ENCODE measurements at places on chromosomes 2 and 18.
A peak's percentile ranks its signal among the peaks of the same experiment; 100 is the strongest.

DNA sequence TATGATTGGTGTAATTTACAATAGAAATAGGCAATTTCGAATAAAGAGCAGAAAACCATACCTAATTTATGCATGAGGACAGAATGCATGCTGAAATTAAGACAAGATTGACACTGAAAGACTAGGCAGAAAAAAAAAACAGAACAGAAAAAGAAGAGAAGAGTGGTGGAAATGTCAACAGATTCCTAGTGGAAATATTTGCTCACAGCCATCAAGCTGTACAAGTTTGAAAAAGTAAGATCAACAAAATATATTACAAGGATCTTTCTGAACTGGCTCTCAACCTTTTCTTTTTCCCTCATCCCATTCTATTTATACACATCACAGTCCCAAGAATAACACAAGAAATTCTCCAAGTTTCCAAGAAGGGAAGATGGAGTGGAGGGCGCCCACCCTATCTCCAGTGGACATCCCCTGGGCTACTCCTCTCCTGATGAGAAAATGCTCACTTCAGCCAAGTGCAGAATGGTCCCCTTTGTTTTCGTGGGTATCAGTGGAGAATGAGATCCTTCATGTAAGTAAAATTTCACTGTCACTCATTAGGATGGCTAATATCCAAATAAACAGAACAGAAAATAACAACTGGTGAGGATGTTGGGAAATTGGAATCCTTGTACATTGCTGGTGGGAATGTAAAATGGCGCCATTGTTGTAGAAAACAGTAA, 51.0 kb upstream of the ZNF532 start:
- no peak for DNase-seq

- DNase-seq, result peak; percentile 80
Observed at GRCh38 chr2:15636972-15637785, 45.5 kb downstream of the DDX1 start.

GRCh38 chr18:34704074-34704473, 6.0 kb upstream of the DTNA start:
- DNase-seq, result no peak

- DNase-seq, result no peak
Observed at GRCh38 chr18:30920351-30920750, 122.2 kb downstream of the DSC3 start.

- no peak for DNase-seq
Observed at GRCh38 chr2:181158427-181158826, 178.0 kb downstream of the UBE2E3 start.

DNA sequence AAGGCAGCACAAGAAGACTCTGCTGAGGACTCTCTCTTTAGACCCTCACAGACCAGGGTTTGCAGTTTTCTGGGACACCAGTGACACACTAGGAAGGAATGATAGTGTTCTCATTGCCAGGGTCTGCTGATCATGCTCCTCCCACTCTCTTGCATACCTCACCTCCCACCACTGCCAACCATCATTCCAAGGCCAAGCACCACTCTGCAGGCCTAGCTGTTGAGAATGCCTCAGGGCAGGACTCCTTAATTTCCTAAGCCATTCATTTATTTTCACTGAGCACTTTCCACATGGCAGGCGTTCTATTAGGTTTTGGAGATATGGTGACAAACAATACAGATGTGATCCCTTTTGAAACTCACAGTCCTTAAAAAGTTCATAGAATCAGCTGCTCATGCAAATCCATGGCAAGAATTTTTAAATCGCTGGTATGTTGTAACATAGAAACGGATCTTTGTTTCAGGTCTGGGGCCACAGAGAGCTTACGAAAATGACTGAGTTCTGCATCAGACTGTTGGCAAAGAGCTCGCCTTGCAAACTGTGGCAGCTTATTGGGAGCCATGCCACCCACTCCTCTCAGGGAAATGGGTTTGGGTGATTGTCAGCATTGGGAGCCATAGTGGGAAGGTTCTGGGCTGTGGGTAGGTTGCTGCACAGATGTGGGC, 78.5 kb downstream of the XDH start:
- peak; percentile 21 for DNase-seq

- DNase-seq, result peak; percentile 81
Observed at GRCh38 chr2:240217431-240218301, 77.2 kb upstream of the OTOS start.

DNA sequence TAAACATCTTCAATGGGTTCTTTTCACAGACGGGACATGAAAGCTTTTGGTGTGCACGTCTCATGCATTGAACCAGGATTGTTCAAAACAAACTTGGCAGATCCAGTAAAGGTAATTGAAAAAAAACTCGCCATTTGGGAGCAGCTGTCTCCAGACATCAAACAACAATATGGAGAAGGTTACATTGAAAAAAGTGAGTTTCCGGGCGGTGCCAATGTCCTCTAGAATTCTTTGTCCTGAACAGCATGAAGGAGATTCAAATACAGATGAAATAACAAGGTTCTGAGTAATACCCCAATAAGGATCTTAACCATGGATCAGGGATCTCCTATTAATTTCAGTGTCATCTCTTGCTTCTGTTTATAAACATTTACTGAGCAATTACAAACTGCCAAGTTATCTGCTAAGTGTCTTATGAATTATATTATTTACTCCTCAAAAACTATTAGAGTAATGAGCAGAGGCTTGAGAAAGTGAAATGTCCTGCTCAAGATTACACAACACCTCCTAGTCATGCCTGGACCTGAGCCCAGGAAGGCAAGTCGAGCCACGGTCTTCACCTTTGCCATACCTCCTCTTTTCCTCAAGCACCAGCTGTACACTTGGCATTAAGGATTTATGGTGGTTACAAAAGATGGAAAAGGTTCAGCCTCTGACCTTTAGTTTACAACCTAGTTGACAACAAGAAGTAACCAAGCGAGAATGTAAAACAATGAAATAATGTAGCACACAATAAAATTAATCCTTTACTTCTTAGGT, 22.6 kb downstream of the DHRS9 start:
- no peak for DNase-seq

- DNase-seq, result no peak
Observed at GRCh38 chr2:7999683-8000476, 682.0 kb upstream of the ID2 start.

DNA sequence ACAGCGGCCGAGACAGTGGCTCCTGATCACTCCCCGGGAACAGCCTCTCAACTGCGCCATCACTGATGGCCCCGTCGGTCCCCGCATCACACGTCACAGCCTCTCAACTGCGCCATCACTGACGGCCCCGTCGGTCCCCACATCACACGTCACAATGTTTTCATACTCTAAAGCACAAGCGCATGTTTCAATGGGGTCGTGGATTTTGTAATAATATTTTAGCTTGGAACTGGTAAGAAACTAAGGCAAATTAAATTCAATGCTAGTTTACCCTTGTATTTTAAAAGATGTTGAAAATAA, 44.2 kb upstream of the CTDP1 start:
- DNase-seq, result no peak

GRCh38 chr2:106189325-106189724, 4.8 kb downstream of the UXS1 start:
- DNase-seq, result no peak

- peak; percentile 30 for DNase-seq
Observed at GRCh38 chr2:68256093-68256450, 3.7 kb upstream of the PPP3R1 start.

- peak; percentile 98 for DNase-seq
Observed at GRCh38 chr2:62456721-62457539, 49.1 kb downstream of the TMEM17 start.

GRCh38 chr2:216789081-216789480, 70.8 kb downstream of the TNP1 start:
- DNase-seq, result no peak

- DNase-seq, result no peak
Observed at GRCh38 chr18:76212960-76213359, 282.1 kb downstream of the ZNF516 start.

DNA sequence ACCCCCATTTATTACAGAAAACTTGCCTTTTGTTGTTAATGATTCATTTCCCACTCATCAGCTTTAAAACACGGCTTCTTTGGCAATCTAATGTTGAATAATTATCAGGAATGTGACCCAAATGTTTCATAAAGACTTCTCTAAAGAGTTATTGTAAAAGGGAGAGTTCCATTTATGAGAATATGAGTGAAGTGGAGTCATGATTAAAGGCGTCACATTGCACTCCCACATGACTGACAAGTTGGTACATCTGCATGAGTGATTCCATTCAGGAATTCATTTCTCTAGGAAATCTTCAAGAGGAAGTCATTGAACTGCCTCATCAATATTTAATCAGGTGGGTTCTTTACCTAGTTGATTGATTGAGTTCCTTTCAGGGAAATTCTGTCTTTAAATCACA, 184.8 kb downstream of the LNPK start:
- no peak for DNase-seq

- peak; percentile 48 for DNase-seq
Observed at GRCh38 chr2:15031745-15032240, 399.3 kb downstream of the LRATD1 start.

- DNase-seq, result no peak
Observed at GRCh38 chr2:72824224-72824842, 1.5 kb downstream of the EXOC6B start.

- DNase-seq, result no peak
Observed at GRCh38 chr2:158610059-158610458, 153.3 kb downstream of the PKP4 start.
